Activated CD4-positive, alpha-beta T cell treated with anti-CD3 and anti-CD28 coated beads for 1 hour (primary cell): ENCODE measurements at places on chromosomes 3 and 15.
A peak's percentile ranks its signal among the peaks of the same experiment; 100 is the strongest.

DNA sequence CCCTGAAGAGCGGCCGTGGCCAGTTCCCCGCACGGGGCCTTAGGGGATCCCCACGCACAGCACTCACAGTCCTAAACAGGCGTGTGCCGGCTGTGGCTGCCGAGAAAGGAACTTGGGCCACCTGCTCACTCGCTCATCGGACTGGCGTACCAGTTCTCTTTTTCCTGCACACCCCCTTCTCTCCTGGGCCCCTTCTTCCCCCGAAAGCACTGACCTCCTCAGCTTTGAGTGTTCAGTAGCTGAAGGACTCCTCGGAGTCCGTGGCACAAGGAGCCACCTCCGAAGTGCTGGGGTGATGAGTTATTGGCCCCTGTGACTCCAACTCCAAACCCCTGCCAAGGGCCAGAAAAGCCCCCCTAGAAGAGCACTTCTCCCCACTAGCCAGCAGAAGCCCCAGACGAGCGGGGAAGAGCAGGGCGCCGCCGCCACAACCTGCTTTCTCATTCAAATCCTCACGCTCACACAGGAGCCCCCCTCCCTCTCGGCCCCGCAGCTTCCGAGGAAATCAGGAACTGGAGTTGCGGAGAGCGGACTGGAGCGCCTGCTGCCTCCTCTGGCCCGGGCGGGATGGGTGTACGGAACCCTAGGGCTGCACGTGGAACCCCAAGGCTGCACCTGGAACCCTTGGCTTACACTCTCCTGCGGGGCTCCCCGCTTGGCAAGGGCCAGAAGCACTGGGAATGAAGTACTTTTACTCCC lies at the start of gene PLCH1:
Gene PLCH1 (minus strand): TSS at position 446 of the 699 bp plus-strand sequence. CDS start 40,847 bp downstream, outside the sequence.
- peak; percentile 10 for DNase-seq

- DNase-seq, result no peak
Observed at GRCh38 chr3:129890125-129890524, 3.4 kb downstream of the TMCC1 start.

DNA sequence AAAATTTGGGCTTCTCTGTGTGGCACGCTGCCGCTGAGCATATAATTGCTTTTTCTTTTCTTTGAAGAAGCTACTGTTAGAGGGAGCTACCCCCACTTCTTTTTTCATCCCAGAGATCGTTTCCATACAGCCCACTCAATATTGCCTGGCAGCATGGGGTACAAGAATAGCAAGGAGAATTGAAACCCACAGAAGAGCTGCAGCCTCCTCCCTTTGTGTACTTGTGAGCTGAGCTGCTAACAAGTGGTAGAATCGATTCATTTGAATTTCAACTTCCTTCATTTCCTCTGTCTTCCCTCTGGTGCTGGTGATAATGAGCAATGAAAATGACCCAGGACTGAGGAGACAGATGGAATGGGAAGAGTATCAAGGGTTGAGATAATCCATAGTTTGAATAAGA lies 64.9 kb downstream of the LRRC3B start:
- no peak for DNase-seq

DNA sequence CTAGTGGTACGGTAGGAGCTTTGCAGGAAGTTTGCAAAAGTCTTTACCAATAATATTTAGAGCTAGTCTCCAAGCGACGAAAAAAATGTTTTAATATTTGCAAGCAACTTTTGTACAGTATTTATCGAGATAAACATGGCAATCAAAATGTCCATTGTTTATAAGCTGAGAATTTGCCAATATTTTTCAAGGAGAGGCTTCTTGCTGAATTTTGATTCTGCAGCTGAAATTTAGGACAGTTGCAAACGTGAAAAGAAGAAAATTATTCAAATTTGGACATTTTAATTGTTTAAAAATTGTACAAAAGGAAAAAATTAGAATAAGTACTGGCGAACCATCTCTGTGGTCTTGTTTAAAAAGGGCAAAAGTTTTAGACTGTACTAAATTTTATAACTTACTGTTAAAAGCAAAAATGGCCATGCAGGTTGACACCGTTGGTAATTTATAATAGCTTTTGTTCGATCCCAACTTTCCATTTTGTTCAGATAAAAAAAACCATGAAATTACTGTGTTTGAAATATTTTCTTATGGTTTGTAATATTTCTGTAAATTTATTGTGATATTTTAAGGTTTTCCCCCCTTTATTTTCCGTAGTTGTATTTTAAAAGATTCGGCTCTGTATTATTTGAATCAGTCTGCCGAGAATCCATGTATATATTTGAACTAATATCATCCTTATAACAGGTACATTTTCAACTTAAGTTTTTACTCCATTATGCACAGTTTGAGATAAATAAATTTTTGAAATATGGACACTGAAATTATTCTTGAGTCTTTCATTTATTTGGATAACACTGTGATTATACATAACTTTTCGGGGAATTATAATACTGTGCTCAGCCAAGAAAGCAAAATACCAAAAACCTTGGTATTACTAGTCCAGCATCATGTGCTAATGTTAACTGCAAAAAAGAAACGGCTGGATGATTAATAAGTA lies 2.2 kb downstream of the SOX2 start:
- no peak for DNase-seq

- DNase-seq, result no peak
Observed at GRCh38 chr3:123559040-123559861, 25.6 kb downstream of the HACD2 start.

- DNase-seq, result no peak
Observed at GRCh38 chr3:45311953-45312801, 76.2 kb upstream of the LARS2 start.

DNA sequence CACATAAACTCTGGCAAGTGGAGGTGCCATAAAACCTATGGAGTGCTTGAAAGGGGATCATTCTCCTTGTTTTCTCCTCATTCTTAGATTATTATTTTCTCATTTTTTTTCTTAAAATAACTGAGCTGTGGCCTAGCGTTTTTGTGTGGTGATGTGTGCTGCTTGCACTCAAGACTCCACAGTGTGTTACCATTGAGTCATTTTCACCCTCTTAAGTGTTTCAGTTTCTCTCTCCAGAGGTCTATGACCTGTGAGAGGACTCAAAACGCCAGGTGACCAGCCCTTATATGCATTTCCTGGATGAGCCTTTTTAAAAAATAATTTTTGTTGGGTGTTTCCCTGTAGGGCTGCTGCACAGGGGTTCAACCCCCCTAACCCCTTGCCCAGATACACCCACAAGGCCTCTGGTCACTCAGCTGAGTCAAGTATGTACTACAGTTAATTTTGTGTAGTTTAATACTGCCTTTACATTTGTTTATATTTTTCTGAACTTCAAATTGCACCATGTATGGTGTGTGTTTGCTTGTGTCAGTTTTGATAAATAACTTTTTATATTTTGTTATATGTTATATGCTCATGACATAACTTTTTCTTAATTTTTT lies 15.4 kb upstream of the BTLA start:
- DNase-seq, result no peak

DNA sequence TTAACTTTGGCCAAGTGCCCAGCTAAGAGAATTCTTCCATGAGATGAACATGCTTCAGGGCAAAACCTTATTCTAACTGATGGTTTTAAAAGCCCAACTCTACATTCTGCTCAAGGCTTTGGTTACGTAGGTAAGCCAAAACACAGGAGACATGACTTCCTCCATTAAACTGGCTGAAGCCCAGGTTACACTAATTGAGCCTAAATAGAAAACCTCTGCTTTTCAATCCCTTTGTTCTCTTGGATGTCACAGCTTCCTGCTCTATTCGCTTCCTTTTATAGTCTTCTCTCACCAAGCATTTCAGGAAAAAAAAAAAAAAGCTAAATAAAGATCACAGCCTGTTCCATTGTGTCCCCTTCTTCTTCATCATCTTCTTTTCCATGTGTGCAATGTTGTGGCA lies 420.4 kb downstream of the TIGIT start:
- DNase-seq, result no peak

DNA sequence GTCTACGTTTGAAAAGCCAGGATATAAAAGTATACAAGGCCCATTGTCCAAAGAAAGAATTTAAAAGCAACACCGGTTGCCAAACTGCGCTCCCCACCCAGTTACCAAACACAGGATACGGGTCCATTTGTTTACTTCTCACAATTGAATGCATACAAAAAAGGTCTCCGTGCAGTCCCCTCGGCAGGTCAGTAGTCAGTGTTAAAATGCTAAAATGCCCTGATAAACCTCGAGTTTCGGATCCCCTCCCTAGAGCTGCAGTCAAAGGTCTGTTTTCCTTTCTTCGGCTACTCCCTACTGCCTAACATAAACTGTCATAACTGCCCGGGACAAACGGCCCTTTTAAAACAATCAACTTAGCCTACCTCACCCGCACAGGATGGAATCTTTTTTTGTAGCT lies 534.6 kb downstream of the FOXP1 start:
- DNase-seq, result no peak

DNA sequence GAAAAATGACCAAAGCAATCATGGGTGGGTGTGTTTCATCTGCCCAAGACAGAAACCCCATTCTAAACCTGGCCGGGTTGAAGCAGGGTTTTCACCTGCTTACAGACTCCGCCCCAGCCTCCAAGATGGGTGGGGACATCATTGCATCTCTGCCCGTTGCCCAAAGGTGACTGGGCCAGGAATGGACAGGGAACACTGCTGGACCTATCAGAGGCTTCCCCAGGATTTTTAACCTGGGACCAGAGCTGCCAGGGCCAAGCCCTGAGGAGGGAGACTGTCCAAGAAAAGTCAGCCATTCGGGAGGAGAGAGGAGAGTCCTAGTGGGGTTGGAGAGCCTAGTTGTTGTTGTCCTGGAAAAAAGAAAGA lies 109.7 kb upstream of the ALDH1A3 start:
- DNase-seq, result no peak

GRCh38 chr3:28467414-28467813 lies 118.8 kb upstream of the AZI2 start:
- DNase-seq, result no peak

DNA sequence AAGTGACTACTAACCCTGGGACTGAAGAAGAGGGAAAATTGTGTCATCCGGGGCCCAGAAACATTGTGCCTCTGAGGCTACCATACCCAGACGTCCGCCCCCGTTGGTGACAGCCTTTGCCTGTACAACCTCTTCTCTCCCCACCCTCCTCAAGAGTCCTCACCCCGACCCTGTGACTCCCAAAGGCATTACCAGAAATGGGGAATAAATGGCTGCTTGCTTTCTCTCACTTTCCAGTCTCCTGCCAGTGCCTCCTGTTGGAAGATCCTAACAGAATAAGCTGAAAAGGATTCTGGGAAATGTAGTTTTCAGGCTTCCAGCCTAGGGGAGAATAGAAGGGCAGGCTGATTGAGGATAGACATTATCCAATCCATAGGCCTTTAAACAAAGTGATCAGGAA lies 30.8 kb upstream of the SLC25A36 start:
- DNase-seq, result no peak

DNA sequence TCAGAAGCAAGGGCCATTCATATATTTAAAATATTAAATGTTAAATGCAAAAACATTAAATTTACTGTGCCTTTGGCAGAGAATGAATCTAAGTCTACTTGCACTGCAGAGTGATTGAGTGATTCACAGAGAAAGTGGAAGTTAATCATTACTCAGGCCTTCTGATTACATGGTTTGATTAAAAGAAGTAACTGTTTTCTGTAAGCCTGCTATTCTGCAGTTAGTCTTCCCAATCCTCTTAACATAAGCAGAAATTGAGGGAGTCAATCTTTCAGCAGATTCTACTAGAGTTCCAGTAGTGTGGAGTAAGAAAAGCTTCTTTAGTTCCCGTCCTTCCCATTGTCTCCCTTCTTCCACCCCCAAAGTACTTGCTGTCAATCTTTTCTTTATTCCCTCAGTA lies 1.5 kb downstream of the NLGN1 start:
- DNase-seq, result no peak

DNA sequence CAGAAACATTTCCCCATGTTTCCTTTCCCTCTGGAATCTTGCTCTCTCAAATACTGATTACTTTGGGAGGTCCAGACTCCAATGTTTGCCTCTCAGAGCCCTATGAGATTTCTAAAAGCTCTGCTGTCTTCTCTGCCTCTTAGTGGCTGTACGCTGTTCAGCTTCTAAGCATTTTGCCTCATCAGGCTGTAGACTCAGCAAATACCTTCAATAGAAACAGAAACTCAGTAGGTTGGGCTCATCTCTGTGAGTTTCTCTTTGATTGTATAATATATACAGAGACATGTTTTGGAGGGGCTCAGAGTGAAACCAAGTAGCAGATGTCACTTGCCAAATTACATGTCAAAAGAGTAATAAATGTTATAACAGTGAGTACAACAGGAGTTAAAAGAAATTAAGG lies 380.8 kb upstream of the MEIS2 start:
- no peak for DNase-seq

GRCh38 chr15:93217343-93217742 lies 128.3 kb upstream of the RGMA start:
- DNase-seq, result no peak

DNA sequence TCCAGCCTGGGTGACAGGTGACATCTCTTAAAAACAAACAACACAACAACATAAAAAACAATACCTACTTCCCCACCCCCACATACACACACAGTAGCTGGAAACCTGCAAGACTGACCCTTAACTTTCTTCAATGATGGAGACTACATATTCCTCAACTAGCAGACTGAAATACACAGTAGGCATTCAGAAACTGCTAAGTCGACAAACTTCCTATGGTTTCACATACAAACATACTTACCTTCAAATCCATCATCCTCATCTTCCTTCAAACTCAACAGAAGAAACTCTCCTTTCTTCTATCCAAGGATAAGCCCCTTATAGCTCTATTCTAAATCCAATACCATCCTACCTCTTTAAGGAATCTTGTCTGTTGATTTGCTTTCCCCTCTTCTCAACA lies 30.6 kb downstream of the DCUN1D1 start:
- no peak for DNase-seq

DNA sequence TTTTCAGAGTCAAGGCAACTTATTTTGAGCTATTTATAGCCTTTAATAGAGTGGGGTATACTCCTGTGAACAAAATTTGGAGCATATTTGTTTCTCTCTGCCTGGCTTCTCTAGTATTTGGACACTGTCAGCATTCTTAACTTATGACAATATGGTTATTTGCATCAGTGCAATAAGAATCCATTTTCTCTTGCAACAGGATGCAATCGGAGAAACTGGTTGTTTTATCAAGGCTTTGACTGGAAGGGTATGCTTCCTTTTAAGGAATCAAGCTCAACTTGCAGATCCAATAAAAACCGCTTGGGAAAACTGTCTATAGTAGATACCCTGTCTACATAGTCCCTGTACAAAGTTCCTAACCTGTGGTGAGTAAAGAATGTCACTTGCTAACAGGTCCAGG lies 106.7 kb downstream of the DPH6 start:
- no peak for DNase-seq

DNA sequence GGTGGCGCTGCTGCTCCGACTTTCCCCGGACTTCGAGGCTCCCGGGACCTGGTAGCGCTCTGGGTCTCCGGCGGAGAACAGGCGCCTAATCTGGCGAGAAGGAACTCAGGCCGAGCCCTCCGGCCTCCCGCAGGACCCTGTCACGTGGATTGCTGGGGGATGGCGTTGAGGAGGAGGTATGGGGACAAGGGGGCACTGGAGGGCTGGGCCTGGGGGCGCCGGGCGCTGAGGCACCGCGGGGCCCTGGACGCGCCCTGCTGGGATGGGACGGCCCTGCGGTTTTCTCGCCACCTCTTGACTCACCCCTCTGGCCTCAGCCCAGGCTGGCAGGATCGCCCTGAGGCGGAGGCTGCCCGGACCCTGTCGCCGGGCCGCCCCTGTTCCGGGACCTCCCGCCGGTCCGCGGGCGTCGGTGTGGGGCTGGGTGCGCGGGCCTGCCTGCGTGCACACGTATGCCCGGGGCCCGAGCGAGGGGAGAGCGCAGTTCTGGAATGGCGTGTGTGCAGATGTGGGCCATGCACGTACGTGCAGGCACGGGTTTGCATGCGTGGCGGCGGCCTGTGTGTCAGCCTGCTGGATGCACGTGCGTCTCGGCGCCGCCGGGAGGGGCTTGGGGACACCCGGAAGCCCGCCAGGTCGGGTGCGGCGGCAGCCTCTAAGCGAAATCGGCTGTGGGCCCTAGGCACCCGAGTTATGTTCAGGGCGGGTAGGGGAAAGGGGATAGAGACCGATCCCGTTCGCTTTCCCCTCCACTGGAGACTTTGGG lies 752 bp downstream of the C15orf39 start:
- DNase-seq, result peak; percentile 79
